Hepatic stellate cell (primary cell): ENCODE measurements at places on chromosomes 2 and 18.

GRCh38 chr2:126858436-126858835 is 40.3 kb upstream of the TEX51 start:
- no peak for DNase-seq

- no peak for DNase-seq
These were observed 42.0 kb downstream of the CTIF start for GRCh38 chr18:48580782-48581181.

- DNase-seq: no peak
These were observed 142.7 kb upstream of the DOK6 start for GRCh38 chr18:69257861-69258458.

DNA sequence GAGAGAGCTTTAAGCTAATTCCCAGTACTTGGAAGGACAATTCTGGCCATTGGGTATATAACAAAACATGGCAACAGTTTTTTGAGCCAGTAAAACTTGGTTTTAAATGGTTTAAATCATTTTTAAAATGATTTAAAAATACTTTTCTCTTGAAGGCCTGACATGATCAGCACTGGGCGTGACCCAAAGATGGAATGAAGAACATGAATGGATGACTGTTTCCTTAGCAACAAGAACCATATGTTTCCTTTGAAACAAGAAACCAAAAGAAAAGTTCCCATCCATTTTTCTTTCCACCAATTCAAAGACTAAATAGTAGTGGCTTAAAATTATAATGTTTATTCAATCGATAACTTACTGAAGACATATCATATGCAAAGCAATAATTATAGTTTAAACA is 348.3 kb upstream of the FIGN start:
- peak; percentile 4 for DNase-seq
